ENCODE measurements at places on chromosomes 1 and 21.

DNA sequence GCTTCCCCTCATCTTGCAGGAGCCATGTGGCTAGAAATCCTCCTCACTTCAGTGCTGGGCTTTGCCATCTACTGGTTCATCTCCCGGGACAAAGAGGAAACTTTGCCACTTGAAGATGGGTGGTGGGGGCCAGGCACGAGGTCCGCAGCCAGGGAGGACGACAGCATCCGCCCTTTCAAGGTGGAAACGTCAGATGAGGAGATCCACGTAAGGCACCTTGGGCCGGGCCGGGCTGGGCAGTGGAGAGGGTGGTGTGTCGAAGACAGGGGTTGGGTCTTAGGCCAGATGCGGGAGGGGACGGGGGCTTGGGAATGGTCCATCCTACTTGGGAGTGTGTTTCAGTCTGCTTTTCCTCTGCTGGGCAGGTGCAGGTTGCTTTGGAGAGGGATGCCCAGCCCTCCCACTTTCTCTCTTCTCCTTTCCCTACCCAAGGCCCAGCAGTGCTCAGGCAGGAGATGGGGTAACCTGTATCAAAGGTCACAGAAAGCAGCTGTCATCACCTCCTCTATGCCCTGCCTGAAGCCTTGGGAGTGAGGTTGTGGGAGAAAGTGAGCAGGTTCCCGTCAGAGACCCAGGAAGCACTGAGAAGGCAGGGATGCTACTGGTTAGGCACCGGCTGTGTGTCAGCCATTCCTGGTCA lies 18.9 kb downstream of the EPHX1 start:
- DNase-seq, result no peak

DNA sequence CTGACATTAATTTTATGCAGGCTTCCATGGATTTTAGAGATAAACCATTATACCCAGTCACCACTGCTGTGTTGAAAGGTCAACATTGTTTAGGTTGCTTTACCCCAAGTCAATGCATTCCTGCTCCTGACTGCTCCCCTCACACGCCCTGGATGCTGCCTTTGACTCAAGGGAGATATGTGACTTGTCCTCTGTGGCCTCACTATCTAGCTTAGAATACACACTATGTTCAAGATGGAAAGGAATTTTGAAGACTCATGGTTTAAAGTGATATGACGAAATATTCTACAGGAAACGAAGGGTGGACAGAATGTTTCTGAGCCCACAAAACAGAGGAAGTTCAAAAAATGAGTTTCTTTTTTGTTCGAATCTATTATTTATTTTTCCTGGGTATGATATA lies 170.4 kb upstream of the NR5A2 start:
- DNase-seq, result no peak

- no peak for DNase-seq
Measured at GRCh38 chr1:173476197-173476664, 904 bp upstream of the PRDX6 start.

GRCh38 chr1:199071080-199071479 lies 432.2 kb downstream of the PTPRC start:
- DNase-seq, result no peak

GRCh38 chr1:44060830-44061267 lies 29.6 kb upstream of the SLC6A9 start:
- DNase-seq, result no peak

DNA sequence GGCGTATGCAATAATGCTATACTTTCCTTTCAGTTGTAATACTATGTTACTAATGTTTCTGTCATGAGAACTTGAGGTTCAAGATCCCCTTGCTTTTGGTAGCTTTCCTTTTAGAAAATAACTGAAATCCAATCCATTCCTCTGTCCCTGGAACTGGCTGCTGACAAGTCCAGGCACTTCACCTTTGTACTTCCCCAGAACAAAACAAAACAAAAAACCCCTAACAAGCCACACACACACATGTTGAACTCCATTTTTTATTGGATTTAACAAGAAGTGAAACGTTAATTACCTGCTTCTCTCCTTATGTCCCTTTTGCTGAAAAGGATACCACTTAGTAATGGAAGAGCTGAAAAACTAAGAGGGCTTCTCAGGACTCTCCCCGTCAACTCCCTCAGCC lies 26.1 kb upstream of the SDC3 start:
- DNase-seq, result peak; percentile 54

DNA sequence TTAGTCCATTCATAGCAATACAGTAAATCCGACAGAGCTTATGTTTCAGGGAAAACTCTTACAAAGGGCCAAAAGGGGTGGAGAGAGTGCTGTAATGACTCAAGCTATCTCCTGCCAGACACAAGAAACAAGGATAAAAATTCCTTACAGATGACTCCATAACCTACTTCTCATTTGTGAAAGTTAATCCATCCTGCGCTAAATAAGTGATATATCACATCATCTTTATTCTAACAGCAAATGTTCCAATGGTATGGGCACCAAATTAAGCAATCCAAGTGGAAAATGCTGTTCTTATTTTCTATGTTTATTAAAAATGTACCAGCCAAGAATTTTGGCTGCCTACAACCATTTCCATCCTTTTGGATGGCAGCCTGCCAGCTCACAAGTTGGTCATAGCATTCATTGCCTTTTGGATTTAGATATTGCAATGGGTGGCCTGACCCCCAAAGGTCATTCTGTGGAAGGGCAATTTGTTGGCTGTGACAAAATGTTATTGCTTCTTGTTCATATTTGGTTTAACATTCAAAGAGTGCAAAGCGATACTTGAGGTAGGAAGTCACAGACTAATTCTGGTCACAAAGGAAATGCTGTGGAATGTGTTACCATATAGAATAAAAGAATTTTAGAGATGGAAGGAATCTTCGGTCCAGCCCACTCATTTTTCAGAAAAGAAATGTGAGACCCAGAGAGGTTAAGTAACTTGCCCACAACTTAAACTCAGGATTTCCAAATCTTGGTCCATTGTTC lies 2.8 kb upstream of the ENAH start:
- no peak for DNase-seq

- DNase-seq, result no peak
Measured at GRCh38 chr1:60759291-60759690, 323.1 kb upstream of the NFIA start.

GRCh38 chr1:39615086-39615673 lies 24.3 kb downstream of the HEYL start:
- no peak for DNase-seq

DNA sequence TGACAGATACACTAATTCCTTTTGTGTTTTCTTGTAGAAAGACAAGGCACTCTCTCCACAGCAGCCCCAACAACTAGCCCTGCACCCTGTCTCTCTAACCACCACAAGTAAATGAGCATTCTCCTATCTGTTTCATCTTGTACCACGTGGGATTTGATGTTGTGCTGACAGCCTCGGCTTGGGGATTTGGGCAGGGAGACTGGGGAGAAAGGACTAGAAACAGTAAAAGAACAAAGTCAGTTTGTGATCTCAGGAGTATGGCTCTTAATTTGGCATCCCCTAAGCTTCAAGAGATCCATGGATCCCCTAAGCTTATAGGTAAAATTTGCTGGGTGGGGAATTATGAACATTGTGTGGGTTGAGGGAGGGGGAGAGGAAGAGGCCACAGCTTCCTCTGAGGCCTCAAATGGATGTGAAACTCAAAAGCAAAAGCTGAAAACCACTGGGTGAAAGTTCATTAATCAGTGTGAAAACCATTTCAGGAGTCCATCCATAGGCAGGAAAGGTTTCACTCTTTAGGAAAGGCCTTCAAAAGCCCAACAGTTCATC lies 3.1 kb downstream of the C1orf162 start:
- no peak for DNase-seq

All from NCI-H2171 (cell line).